H9 (cell line): ENCODE measurements at places on chromosomes 5 and 9. TPM values are rescaled to one million over a fixed set of nuclear protein-coding genes. Genes with fewer than 3 reads are reported as not detected.

Gene SLC6A3
- 0.50 and 0.61 TPM in 2 replicates for total RNA-seq

Gene KLHL3
- 11.8 and 12.8 TPM in 2 replicates for total RNA-seq

GRCh38 chr5:94173100-94173499 is 431.7 kb upstream of the POU5F2 start:
- no peak for DNase-seq

DNA sequence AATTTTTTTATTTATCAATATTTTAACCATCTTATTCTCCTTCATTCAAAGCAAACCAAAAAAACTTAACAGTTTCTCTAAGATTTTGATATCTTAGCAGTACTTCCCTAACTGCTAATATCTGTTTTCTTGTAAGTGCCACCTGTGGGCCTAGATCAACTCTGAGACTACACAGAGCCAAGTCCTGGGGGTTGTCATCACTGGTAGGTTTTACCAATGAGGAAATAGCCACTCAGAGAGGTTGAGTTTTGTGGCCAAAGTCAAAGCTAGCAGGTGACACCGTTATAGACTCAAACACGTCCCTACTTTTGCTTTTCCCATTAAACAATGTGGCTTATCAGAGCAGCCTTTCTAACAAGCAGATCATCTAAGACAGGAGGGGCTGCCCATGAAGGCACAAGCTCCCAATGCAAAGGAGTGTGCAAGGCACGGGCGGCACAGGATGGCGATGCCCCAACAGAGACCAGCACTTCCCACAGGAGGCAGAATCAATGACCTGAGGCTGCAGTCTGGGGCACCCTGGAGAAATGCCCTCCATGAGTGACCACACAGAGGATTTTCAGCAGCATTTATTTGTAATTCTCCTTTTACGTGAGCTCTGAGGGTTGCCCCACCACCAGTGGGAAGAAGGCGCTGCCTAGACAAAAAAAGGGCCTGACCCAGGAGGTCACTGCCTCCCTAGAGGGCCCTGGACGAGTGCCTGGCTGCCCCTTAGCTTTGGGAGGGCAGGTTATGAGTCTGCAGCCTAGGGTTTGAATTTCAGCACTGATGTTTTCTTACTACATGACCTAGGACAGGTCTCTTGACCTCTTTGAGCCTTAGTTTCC is 7.4 kb downstream of the TBC1D2 start:
- no peak for DNase-seq

- DNase-seq, result peak; percentile 14
Observed at GRCh38 chr9:133761641-133762248, 23.6 kb upstream of the SARDH start.

GRCh38 chr9:98515506-98516204 is 193.1 kb downstream of the GABBR2 start:
- peak; percentile 12 for DNase-seq
